ENCODE measurements at places on chromosomes 2 and 18.

- peak; percentile 31 for DNase-seq
These were observed 111.0 kb downstream of the B3GNT2 start for GRCh38 chr2:62306751-62307468.

DNA sequence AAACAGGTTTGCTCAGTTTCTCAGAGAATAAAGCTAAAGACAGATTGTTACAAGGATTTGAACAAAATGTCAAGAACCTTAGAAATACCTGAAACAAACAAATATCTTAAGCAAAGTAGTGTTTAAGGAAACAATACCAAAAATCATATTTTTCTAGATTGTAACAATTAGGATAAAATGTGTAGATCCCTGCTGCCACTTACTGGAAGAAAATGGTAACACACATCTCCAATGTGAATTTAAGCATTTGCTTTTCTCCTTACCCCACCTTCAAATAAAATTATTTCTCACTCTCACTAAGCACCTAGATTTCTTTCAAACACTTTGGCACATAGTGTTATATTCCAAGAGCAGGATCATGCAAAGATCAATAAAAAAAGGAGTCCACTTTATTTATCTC, 34.9 kb downstream of the SUCLG1 start:
- DNase-seq = peak; percentile 39

- no peak for DNase-seq
These were observed 2.9 kb downstream of the SETBP1 start for GRCh38 chr18:44683556-44683955.

DNA sequence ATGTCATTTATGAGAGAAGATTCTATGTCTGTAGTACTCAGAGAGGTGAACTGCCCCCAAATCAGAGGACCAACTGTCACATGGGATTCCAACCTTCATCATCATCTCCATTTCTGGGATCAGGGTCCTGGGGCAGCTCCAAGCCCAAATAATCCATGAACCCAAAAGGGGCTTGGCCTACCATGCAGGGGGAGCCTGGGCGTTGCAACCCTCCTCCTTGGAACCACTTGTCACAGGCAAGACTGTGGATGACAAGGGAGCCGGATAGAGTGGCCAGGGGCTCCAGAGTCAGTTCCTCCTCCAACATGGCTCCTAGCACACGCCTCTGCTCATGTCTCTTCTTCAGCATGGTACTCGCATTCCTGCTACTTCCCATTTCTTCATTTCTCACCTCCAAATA, 7.9 kb downstream of the CTLA4 start:
- DNase-seq = no peak

DNA sequence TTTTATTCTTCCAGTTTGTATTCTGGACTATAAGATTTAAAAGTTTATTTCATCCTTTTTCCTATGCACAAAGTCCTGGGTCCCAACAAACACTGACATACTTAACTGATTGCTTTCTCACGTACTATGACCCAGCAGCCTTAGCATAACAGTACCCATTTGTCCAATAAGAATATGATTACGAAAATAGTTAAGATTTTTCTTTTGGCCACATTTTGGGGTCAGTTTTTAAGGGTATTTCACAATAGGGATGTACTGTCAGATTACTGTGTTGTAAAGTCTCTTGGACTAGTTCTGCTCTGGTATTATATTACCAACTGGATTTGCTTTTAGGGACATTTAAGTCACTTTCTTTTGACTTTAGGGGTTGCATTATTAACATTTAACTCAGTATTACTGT, 46.1 kb downstream of the TTC39C start:
- DNase-seq = no peak

DNA sequence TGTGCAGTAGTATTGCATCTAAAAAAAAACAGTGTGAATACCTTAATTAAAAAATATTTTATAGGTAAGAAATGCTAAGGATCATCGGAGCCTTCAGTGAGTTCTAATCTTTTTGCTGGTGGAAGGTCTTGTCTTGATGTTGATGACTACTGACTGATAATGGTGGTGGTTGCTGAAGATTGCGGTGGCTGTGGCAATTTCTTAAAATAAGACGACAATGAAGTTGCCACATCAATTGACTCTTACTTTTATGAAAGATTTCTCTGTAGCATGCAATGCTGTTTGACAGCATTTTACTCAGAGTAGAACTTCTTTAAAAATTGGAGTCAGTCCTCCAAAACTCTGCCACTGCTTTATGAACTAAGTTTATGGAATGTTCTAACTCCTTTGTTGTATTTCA, 36.2 kb downstream of the GLS start:
- DNase-seq = no peak

- peak; percentile 68 for DNase-seq
These were observed 756.6 kb downstream of the RNF144A start for GRCh38 chr2:7673853-7674252.

DNA sequence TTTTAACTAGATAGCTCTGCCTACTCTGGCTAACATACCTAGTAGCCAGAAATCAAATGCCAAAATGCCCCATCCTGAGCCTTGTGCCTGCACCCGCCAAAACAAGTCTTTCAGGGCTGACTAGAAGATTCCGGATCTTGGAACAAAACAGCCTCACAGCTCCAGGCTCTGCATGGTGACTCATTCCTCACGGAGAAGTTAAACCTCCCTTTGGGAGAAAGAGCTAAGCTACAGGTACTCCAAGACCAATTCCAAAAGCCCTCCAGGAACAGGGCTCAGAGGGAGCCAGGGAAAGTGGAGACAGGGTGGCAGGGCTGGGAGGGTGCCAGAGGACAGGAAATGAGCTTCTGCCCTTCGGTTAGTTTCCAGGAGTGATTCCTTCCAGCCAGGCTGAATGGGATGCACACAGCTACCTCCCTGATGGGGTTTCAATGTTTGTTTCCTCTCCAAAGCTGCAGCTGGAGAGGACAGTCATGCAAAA, 295.6 kb downstream of the TNS1 start:
- DNase-seq = peak; percentile 78

DNA sequence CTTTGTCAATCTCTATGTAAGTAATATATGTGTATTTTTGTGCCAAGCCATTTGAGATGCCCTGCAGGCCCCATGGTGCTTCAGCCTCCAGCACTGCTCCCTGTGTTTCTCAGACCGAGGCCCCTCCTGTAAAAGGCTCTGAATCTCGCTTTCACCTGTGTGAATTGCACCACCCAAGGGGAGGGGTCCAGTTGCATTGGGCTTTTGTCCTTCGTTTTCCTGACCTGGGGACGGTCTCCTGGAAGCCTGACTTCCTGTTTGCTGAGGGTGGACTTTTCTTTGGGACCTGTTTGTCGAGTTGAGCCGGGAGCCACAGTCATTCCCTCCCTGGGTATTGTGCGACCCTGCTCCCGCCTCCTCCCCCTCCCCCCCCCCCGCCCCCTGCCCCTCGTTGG, 48.9 kb downstream of the AGAP1 start:
- no peak for DNase-seq

Data from NCI-H446 (cell line).